Regular cardiac myocyte (primary cell): ENCODE measurements at places on chromosomes 5 and 9. TPM values are rescaled to one million over a fixed set of nuclear protein-coding genes. Genes with fewer than 3 reads are reported as not detected.

The SPINK7 gene
- total RNA-seq: not detected in 2 replicates

The NME5 gene
- total RNA-seq: 0.77 and 1.7 TPM in 2 replicates

The PCDHGA10 gene
- 1.2 and 3.4 TPM in 2 replicates for total RNA-seq

The DMRT2 gene
- under 0.01 TPM in 1 of 2 replicates, not detected in the other for total RNA-seq

The SGCD gene
- total RNA-seq: 0.77 and 0.85 TPM in 2 replicates

The CHMP5 gene
- total RNA-seq: 129 and 156 TPM in 2 replicates

The POLR3G gene
- total RNA-seq: 6.8 and 20.5 TPM in 2 replicates

The ROR2 gene
- 0.38 and 3.9 TPM in 2 replicates for total RNA-seq

The ZFP37 gene
- total RNA-seq: 1.7 and 2.3 TPM in 2 replicates

The TAF11L5 gene
- total RNA-seq: not detected in 2 replicates

The PCDHGA6 gene
- 1.5 and 3.1 TPM in 2 replicates for total RNA-seq

The MCIDAS gene
- not detected in 2 replicates for total RNA-seq

The HMMR gene
- 11.8 and 79.9 TPM in 2 replicates for total RNA-seq

The GPRIN1 gene
- total RNA-seq: 1.7 and 6.1 TPM in 2 replicates

The TXNDC8 gene
- not detected in 2 replicates for total RNA-seq

The TAF11L13 gene
- total RNA-seq: 0.28 TPM in 1 of 2 replicates, not detected in the other

The PGM5 gene
- total RNA-seq: 8.8 and 33.5 TPM in 2 replicates

The ENG gene
- 24.2 and 34.3 TPM in 2 replicates for total RNA-seq

The PROB1 gene
- total RNA-seq: 1.1 and 1.2 TPM in 2 replicates

The TPPP gene
- under 0.01 and 0.19 TPM in 2 replicates for total RNA-seq

The ZDHHC11B gene
- under 0.01 TPM in 1 of 2 replicates, not detected in the other for total RNA-seq

The DOCK8 gene
- total RNA-seq: 0.19 and 0.56 TPM in 2 replicates

The SHISAL2B gene
- not detected in 2 replicates for total RNA-seq

The ZFP2 gene
- total RNA-seq: under 0.01 and 0.28 TPM in 2 replicates

The CACFD1 gene
- total RNA-seq: 2.7 and 5.9 TPM in 2 replicates

The COL5A1 gene
- 222 and 254 TPM in 2 replicates for total RNA-seq

The SELENOP gene
- total RNA-seq: 4.8 and 37.2 TPM in 2 replicates

The FBN2 gene
- 1.7 and 9.6 TPM in 2 replicates for total RNA-seq

The WDR31 gene
- 1.3 and 2.0 TPM in 2 replicates for total RNA-seq

The ACOT12 gene
- under 0.01 TPM in 2 replicates for total RNA-seq

The ECSCR gene
- 3.4 and 9.2 TPM in 2 replicates for total RNA-seq

The LHX6 gene
- under 0.01 TPM in 2 replicates for total RNA-seq

The TAF11L10 gene
- total RNA-seq: not detected in 2 replicates

The PTGS1 gene
- total RNA-seq: 47.2 and 71.3 TPM in 2 replicates

The ST6GALNAC4 gene
- 33.3 and 51.4 TPM in 2 replicates for total RNA-seq

The APBA1 gene
- 2.5 and 3.6 TPM in 2 replicates for total RNA-seq

The ANKDD1B gene
- 0.19 and 0.56 TPM in 2 replicates for total RNA-seq

The CBY3 gene
- not detected in 2 replicates for total RNA-seq

The UGCG gene
- total RNA-seq: 86.1 and 199 TPM in 2 replicates

The ELOVL7 gene
- under 0.01 and 0.28 TPM in 2 replicates for total RNA-seq

The SLC46A2 gene
- total RNA-seq: not detected in 2 replicates

The KLF4 gene
- 6.9 and 7.9 TPM in 2 replicates for total RNA-seq
